Panc1 (cell line): ENCODE measurements at places on chromosomes 7 and 10.

GRCh38 chr7:107326061-107326460 is 143.8 kb upstream of the GPR22 start:
- no peak for DNase-seq
- H3K27me3 ChIP-seq, result no peaks in the 10 kb centered on the region
- H3K4me1 ChIP-seq, result no peaks in the 10 kb centered on the region
- no peaks in the 10 kb centered on the region for H3K36me3 ChIP-seq

GRCh38 chr10:50452603-50453002 is 171.2 kb downstream of the SGMS1 start:
- DNase-seq, result no peak
- H3K27ac ChIP-seq, result no peak overlapping the region
- no peaks in the 10 kb centered on the region for H3K36me3 ChIP-seq
- H3K4me3 ChIP-seq, result no peak overlapping the region

- H3K27ac ChIP-seq, result no peak overlapping the region
- peaks cover 7% of the 10 kb centered on the region; the same call in 1 of the 2 replicates for H3K4me1 ChIP-seq
- no peaks in the 10 kb centered on the region for H3K36me3 ChIP-seq
These were observed 58.2 kb upstream of the ANTXRL start for GRCh38 chr10:46228563-46229071.

GRCh38 chr7:101968720-101969466 is 151.5 kb downstream of the CUX1 start:
- no peaks in the 10 kb centered on the region for H3K36me3 ChIP-seq
- no peaks in the 10 kb centered on the region for H3K27me3 ChIP-seq
- no peak for DNase-seq

DNA sequence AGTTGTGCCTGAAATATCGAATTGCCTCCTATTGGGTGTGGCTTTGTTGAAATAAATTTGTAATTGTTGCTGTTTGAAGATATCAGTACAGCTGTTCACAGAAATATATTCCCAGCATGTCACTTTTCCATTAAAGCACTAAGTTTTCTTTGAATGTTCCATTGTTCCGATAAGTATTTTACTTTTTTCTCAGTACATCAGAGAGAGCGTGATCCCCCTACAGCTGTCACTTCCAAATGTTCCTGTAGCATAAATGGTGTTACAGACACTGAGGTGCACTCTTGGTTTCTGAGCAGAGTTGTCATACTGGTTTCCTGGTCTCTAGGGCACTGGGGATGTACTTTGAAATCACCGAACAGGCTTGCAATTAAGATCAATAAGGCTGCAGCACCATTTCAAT is 189.2 kb downstream of the CCSER2 start:
- no peak for DNase-seq
- no peaks in the 10 kb centered on the region for H3K4me1 ChIP-seq
- H3K4me3 ChIP-seq, result no peak overlapping the region
